ENCODE measurements at places on chromosomes 2 and 18. TPM values are rescaled to one million over a fixed set of nuclear protein-coding genes. Genes with fewer than 3 reads are reported as not detected.

ASXL3 gene
- total RNA-seq = 1.5 TPM

SLC5A7 gene
- total RNA-seq = not detected

RTTN gene
- 15.3 TPM for total RNA-seq

PLA2R1 gene
- total RNA-seq = 49.2 TPM

ANKRD62 gene
- not detected for total RNA-seq

GAREM1 gene
- 28.9 TPM for total RNA-seq

LOXL3 gene
- 3.1 TPM for total RNA-seq

RAX gene
- not detected for total RNA-seq

TANC1 gene
- 57.4 TPM for total RNA-seq

- DNase-seq = no peak
These were observed 588.5 kb upstream of the ZEB2 start for GRCh38 chr2:145108361-145108778.

DNA sequence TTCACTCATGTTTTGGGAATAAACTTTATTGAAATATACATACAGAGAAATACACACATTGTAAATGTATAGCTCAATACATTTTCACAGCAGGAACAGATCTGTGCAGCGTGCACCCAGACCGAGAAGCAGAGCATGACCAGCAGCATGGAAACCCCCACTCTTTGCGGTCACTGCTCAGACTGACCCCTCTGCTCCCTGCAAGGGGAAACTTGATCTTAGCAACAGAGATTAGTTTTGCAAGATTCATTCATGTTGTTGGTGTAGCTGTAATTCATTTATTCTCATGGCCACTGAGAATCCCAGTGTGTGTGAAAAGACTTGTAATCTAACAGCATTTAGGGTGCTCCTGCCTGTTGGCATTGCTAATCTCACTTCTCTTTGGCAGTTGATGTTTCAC is 35.2 kb downstream of the LPIN1 start:
- DNase-seq = no peak

GRCh38 chr2:85951351-85952067 is 62.7 kb upstream of the ST3GAL5 start:
- DNase-seq = no peak

GRCh38 chr2:8219096-8219495 is 462.8 kb upstream of the ID2 start:
- DNase-seq = no peak

- DNase-seq = no peak
These were observed 1.2 kb downstream of the MAT2A start for GRCh38 chr2:85540133-85540648.

DNA sequence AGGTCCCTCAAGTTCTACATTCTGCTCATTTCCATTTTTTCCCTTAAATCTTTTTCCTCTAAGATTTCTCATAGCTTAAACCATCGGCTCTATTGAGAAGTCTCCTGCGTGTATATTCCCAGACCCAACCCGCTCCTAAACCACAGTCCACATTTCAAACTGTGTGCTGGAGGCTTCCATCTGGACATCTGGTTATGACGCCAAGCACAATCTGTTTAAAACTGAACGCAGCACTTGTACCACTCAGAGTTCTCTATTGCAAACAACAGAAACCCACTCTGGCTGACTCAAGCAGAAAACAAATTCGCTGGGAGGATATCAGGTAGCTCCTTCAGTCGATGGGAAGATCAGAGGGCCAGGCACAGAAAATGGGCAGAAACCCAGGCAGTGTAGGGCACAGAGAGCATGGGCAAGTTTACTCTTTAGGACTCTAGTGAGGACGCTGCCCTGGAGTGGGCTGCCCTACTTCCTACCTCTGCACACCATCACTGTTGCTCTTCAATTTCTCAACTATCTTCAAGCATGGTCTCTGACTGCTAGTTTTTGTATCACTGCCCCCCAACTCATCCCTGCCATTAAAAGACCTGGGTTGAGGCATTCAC is 5.6 kb upstream of the EML4 start:
- DNase-seq = no peak

GRCh38 chr2:6580982-6581381 is 284.7 kb downstream of the CMPK2 start:
- DNase-seq = no peak

GRCh38 chr2:220736778-220737177 is 835.3 kb downstream of the EPHA4 start:
- DNase-seq = no peak

GRCh38 chr2:219954331-219954730 is 326.9 kb downstream of the SLC4A3 start:
- no peak for DNase-seq

- DNase-seq = no peak
These were observed 47.4 kb downstream of the PTRHD1 start for GRCh38 chr2:24745825-24746224.

DNA sequence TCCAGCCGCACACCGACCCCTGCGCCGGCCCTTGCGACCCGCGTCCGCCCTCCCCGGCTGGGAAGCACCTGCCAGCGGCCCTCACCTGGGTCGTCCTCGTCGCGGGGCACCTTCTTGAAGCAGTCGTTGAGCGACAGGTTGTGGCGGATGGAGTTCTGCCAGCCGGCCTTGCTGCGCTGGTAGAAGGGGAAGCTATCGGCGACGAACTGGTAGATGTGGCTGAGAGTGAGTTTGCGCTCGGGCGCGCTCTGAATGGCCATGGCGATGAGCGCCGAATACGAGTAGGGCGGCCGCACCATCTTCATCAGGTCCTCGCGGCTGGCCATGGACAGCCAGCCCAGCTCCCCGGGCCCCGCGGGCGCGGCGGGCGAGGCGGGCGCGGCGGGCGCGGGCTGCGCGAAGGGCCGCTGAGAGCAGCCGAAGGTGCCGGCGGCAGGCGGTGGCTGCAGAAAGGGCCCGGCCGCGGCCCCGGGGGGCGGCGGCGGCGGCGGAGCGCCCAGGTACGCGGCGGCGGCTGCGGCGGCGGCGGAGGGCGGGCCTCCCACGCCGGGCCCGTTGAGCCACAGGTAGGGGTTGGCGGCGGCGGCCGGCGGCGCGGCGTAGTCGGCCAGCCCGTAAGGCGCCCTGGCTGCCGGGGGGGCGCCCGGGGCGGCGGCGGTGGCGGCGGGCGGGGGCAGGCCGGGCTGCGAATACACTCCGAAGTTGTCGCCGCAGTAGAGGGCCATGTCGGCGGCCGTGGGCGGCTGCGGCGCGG is 505 bp downstream of the FOXI3 start:
- DNase-seq = peak; percentile 45

DNA sequence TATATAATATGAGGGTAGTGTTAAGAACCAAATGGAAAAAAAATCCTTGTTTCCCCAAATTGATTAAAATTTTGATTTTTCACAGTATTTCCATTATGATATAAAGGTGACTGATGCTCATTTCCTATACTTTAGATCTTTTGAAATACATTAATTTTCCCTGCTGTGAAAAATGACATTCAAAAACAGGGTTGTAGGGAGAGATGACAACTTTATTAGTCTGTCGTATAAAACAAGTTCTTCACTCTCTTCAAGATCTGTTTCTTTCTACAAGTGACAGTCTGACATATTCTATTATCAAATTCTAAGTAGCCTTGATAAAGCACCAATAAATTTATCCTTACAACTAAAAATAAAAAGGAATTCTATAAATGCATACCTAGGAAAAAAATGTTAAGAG is 45.3 kb upstream of the VWC2L start:
- DNase-seq = no peak

GRCh38 chr2:9032121-9032520 is 28.6 kb upstream of the MBOAT2 start:
- no peak for DNase-seq

DNA sequence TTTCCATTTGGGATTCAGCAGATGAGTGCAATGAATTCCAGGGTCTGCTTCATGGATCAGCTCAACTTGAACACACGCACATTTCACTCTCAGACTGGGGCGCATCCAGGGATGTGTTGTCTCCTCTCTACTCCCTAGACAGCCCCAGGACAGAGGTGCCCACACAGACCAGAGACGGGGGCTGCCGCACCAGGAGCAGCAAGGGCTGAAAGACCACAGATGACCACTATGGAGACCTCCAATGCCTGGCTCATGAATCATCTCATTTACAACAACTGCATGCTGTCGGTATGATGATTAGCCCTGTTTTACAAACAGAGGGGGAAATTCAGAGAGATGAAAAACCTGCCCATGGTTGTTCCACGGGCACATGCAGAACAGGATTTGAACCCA is 63.1 kb downstream of the CYP26B1 start:
- DNase-seq = no peak

- DNase-seq = peak; percentile 89
These were observed 123.9 kb upstream of the CD302 start for GRCh38 chr2:159921752-159922404.

DNA sequence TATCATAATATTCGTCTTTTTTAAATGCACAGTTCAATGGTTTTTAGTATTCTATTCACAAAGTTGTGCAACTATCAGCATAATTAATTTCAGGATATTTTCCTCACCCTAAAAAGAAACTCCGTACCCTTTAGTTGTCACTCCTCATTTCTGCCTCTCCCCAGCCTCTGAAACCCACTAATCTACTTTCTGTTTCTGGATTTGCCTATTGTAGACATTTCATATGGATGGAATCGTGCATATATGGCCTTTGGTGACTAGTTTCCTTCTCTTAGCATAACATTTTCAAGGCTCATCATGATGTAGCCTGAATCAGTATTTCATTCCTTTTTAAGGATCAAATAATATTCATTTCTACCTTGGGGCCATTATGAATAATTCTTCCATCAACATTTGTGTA is 18.5 kb downstream of the NEURL3 start:
- no peak for DNase-seq

DNA sequence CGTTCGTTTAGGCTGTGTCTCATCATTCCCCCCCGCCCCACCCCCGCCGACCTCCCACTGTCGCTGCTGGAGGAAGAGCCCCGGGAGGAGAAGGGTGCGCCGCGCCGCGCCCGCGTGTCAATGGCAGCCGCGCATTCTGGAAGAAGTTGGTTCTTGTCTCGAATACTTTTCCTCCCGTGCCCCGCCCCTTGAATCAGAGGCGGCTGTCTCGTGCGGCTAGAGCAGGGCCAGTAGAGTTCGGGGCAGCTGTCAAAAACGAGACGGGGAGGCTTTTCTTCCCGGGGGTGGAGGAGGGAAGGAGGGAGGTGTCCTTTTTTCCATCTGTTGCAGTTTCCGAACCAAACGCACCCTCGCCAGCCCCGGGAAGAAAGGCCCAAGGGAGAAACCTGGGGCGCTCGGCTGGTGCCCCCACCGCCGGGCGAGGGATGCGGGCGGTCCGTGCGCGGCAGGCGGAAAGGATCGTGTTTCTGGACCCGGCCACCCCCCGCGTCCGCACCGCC is 410 bp upstream of the TGIF1 start:
- peak; percentile 78 for DNase-seq

DNA sequence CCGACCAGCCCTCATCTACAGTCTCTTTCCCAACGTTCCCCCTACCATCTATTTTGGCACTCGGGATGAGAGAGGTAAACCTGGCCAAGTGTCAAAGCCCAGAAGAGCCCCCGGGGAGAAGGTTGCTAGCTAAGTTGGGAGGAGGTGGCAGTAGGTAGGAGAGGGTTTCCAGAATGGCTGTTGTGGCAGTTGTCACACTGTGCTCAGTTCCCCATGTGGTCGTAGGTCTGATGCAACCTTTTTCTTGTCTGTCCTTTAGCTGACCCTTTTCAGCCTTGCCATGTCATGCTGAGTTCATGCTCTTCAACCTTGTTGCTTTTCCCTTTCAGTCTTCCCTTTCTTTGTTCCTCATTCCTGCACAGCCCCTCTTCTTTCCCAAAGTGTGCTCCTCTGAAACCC is 34.5 kb downstream of the TTLL4 start:
- DNase-seq = no peak

Data from Peyer's patch (tissue), 4 donors.